Motor neuron (in vitro differentiated cells): ENCODE measurements at places on chromosomes 3 and 15.

GRCh38 chr15:45573961-45574629 is 13.1 kb upstream of the BLOC1S6 start:
- peak; percentile 15 for ATAC-seq

DNA sequence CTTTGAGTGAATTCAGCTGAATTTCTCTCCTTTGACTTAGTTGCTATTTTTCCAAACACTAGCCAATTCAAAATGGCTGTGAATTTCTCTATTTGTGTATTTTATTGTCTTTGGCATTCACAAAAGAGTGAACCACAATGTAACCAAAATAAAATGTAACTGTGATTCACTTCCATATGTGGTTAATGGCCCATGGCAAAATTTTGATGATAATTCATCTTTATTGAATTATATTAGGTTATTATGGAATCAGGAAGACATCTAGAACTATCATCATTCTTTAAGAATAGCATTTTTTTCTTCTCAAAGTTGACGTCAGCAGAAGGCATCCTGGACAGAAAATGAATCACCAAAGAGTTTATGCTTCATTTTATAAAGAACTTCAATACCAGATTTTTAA is 705.3 kb upstream of the NAALADL2 start:
- no peak for ATAC-seq

DNA sequence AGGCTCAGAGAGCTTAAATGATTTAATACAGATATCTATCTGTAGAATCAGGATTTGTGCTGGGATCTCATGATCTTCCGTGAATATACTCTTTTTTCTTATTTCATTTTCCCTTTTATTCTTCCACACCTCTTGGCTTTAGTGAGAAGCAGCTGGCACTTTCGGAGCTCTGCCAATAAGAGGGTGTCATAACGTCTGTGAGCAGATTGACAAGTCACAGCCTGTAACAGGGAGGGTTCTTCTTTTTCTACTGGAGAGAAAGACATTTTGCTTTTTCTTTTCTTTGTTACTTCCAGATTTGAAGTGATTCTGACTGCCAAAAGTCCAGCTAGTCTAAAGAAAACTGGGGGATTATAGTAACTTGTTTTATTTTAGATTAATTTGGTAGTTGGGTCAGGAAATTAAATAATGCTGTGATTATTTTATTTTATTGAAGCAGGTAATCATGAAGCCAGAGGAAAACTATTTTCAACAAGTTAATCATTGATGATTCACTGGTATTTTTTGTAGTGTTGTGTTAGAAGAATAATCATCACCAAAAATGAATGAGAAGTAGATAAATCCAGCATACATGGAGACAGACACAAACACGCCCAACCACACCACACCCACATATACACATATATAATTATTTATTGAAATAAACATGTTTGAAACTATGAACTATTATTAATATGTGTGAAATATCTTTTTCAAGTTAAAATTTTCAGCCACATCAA is 69.8 kb downstream of the TNFAIP8L3 start:
- peak; percentile 83 for ATAC-seq

DNA sequence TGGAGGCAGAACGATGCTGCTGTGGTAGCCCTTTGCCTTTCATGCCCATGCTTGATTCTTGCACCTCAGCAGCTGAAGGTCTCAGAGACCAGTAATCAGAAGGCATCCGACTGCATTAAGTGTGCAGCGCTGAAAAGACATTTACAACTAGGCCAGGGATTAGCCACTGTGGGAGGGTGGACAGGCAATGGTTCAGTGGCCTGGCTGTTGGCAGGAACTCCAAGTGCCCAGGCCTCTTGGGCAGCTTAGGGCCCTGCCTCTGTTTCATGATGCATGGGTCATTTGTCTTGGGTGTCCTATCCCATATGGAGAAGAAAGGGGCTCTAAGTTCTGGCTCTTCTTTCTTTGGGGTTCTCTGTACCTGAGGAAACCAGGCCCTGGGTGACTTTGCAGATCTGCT is 11.4 kb downstream of the TMED3 start:
- no peak for ATAC-seq
